ENCODE measurements at places on chromosomes 3 and 15. TPM values are rescaled to one million over a fixed set of nuclear protein-coding genes. Genes with fewer than 3 reads are reported as not detected.

- no peak for DNase-seq
Measured at GRCh38 chr3:56958879-56959278, 101.6 kb upstream of the SPATA12 start.

The ARNT2 gene
- total RNA-seq = 4.4 TPM

- no peak for DNase-seq
Measured at GRCh38 chr3:108461661-108462111, 48.7 kb downstream of the MYH15 start.

The HDDC3 gene
- 13.9 TPM for total RNA-seq

GRCh38 chr3:9349321-9350117 is 13.3 kb upstream of the THUMPD3 start:
- no peak for DNase-seq

DNA sequence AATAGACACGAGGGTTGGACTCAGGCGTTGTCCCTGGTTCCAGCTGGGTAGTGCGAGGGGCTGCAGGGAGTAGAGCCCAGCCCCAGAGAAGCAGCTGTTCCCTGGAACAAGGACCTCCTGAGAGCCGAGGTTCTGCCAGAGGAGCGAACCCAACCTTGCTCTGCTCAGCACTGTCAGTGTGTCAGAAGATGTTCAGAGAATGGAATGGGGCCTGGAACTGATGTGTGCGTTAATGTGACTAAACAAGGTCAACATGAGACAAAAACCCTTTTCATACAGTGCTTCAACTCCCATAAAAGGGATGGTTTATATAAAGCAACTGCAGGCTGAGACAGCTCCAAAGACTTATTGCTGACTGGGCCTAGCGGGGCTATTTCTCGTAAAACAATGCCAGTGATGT is 35.5 kb upstream of the HACD2 start:
- DNase-seq = no peak

GRCh38 chr15:69096626-69097025 is 63.8 kb upstream of the GLCE start:
- DNase-seq = no peak

DNA sequence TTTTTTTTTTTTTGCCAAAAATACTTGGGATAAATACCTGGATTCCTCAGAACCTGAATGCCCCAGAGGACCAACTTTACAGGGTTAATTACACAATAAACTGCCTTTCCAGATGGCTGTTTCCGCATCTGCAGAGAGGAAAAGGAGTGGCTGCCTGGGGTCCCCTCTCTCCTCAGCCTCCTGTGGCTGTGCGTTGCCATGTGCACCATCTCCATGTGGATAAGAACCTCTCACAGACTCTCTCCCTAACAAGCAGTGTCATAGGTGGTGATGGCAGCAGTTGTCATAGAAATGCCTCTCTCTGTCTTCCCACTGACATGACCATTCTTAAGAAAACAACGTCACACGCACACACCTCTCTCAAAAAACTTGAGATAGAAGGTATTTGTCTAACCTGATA is 179.4 kb downstream of the RPLP1 start:
- DNase-seq = no peak

- no peak for DNase-seq
Measured at GRCh38 chr3:157527131-157527881, 24.1 kb upstream of the VEPH1 start.

The SLC22A14 gene
- total RNA-seq = not detected

- no peak for DNase-seq
Measured at GRCh38 chr3:30475038-30475808, 131.2 kb upstream of the TGFBR2 start.

The CCDC71 gene
- total RNA-seq = 13.4 TPM

The SLC51B gene
- not detected for total RNA-seq

- no peak for DNase-seq
Measured at GRCh38 chr15:60020736-60021135, 16.6 kb downstream of the FOXB1 start.

GRCh38 chr15:69132977-69133861 is 27.2 kb upstream of the GLCE start:
- no peak for DNase-seq

DNA sequence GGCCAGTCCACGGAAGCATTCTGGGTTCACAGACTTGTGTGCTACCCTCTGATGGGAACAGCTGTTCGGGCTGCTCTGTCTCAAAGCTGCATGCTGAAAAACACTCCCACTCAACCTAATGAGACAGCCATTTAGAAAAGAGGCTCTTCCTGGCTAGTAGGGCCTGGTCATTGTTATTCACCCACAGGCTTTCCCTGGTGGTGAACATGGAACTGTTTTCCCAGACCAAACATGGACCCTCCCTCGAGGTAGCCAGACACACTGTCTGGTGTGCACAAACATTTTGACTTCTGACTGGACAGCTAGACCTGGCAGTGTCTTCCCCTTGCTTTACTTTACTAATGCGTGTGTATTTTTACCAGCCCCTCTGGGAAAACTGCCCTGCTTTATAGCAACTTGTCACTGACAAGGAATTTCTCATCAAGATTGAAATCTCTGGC is 39.0 kb downstream of the MECOM start:
- no peak for DNase-seq

GRCh38 chr15:39621976-39622375 is 41.1 kb downstream of the THBS1 start:
- no peak for DNase-seq

DNA sequence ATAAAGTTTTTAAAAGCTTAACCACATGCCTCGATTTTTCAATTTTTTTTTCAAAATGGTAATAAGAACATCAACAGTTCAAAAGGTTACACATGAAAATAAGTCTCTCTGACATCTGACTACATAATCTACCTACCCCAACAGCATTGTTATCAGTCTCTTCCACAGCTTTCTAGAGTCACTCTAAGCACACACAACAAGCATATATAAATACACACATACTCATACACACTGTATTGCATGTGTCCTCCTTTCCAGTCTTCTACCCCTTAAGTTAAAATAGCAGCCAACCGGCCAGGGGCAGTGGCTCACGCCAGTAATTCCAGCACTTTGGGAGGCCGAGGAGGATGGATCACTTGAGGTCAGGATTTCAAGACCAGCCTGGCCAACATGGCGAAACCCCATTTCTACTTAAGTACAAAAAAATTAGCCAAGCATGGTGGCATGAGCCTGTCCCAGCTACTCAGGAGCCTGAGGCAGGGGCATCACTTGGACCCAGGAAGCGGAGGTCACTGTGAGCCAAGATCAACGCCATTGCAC is 12.2 kb downstream of the TBL1XR1 start:
- no peak for DNase-seq

Data from heart right ventricle (tissue), 16 donors.